ENCODE measurements at places on chromosomes 4 and X. TPM values are rescaled to one million over a fixed set of nuclear protein-coding genes. Genes with fewer than 3 reads are reported as not detected.

DNA sequence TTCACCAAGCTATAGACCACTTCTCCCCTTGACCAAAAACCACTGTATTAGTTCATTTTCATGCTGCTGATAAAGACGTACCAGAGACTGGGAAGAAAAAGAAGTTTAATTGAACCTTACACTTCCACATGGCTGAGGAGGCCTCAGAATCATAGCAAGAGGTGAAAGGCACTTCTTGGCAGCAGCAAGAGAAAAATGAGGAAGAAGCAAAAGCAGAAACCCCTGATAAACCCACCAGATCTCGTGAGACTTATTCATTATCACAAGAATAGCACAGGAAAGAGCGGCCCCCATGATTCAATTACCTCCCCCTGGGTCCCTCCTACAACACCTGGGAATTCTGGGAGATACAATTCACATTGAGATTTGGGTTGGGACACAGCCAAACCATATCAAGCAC lies 97.8 kb downstream of the DOCK11 start:
- no peak for DNase-seq

- no peak for DNase-seq
Observed at GRCh38 chrX:21960569-21961541, 20.3 kb downstream of the SMS start.

GRCh38 chr4:3385711-3386420 lies 55.9 kb upstream of the HGFAC start:
- no peak for DNase-seq

DNA sequence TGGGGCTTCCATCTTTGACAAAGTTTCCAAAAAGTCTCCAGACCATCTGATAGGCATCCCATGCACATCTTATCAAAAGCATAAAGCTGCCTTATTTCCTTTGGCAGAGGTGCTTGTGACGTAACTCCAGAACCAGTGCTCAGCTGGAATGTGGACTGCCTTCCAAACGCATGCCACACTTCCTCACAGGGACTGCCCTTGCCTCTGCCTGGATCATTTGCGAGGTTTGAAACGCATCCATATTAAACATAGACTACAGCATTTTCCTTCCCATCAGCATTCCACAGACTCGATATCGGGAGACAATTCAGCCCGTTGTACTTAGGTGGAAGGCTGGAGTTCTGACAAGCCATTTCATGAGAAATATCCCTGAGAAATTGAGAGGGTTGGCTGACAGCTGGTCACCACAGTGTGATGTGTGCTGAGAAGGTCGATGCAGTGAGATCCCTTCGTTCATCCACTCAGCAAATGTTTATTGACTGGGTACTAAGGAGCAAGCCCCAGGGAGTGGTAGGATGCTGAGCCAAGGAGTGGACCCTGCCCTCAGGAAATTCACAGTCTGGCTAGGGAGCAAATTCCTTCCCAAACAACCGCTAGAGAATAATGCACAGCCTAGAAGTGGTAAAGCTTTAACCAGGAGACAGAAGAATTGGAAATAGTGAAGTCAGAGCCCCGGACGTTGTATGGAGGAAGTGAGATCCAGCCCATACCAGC lies 376.0 kb downstream of the BCOR start:
- DNase-seq = no peak

- no peak for DNase-seq
Observed at GRCh38 chrX:2488621-2489285, 12.0 kb downstream of the DHRSX start.

RWDD4 gene
- 17.5 TPM for total RNA-seq
